ENCODE measurements at places on chromosomes 12 and 14.

GRCh38 chr12:101789171-101789570, 41.6 kb downstream of the GNPTAB start:
- no peak for DNase-seq

- no peak for DNase-seq
These were observed 5.5 kb downstream of the DDIT3 start for GRCh38 chr12:57514720-57515407.

DNA sequence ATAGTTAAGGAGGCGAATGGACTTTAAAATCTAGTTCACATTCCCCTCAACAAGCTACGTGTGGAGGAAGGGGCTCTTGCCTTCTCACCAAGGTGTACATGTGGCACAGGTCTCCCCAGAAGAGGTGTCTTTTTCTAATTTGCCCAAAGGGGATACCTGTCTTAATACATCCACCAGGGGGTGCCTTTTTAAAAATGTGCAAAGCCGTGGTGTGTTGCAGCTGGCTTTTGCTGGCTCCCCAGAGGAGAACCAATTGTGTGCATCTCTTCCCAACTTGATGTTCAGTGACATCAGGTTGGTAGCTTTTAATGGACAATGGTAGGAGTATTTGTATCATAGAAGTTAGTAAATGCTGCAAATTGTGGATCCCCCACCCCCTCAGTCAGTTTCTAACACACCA, 33.8 kb downstream of the CREBL2 start:
- no peak for DNase-seq

GRCh38 chr12:57087691-57088353, 1.1 kb upstream of the NAB2 start:
- peak; percentile 89 for DNase-seq

DNA sequence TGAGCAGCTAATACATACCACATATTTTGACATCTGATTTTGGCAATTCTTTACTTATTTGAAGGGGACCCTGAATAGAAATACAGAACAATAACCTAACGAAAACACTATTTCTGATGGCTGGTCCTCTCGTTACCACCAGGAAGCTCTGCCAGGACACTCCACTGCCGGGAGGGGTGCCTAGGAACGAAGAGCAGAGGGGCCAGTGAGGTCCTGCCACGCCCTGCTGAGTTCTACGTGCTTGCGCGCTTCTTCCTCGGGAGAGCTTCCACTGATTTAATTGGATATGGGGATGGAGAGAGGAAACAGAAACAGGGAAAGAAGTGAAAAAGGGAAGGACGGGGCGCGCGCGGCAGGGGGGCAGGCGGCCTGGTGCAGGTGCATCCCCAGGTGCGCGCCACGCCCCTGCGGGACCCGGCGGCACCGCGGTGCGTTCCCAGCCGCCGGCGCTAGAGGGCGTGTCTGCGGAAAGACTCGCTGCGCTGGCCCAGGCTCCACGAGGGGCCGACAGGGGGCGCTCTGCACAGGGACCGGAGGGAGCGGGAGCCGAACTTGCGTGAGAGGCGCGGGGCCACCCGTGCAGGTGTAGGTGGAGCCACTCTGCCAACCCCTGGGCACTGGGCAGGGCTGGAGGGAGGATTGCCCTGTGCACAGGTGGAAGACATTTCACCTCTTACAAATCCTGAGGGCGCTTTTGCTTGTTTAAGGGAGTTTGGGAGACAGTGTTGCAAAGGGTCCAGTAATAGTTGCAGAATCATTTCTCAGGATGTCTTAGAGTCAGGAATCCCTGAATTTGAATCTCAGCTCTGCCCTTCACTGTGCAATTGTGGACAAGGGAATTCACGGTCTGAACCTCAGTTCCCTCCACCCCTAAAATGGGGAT, 986.3 kb upstream of the TMEM132C start:
- DNase-seq = peak; percentile 43

DNA sequence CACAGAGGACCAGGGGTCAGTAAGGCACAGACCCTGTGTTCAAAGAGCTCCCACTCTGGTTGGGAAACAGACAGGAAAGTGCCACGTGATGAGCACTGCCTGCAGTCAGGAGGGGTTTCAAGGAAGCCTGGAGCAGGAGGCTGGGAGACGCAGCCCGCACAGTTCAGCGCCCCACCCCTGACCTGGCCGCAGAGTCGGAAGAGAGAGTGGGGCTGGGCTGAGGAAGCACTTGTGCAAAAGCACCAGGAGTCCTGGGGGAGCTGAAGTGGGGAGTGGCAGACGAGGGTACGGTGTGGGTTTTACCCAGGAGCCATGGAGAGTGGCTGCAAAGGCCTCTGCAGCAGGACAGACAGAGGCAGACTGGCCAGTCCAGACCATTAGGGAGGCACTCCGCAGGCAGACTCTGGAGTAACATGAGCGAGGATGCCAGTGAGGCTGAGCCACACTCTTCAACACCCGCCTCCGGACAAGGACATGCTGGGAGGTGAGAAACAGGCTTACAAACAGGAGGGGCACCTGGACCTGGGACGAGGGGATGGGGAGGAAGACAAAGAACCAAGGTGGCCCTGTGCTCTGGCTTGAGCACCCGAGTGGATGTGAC, 85.7 kb upstream of the GPR68 start:
- no peak for DNase-seq

- no peak for DNase-seq
These were observed 764.8 kb upstream of the LRFN5 start for GRCh38 chr14:40841886-40842285.

DNA sequence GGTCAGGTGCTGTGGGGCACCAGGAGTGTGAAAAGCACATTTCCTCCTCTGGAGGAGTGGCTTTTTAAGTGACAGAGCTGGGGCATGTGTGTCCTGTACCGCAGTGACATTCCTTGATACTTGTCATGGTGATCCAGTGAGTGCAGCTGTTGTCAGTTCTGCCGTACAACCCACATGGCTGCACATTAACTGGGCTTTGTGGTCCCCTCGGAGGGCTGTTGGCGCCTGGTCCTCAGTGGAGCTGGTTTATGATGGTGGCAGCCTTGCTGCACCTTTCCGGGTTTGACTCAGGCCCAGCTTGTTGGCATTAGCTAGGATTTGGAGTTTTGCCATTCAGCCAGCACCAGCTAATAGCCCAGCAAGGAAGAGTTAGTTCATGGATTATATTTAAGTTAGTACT, 77.0 kb downstream of the SLC25A47 start:
- DNase-seq = no peak

- no peak for DNase-seq
These were observed 17.0 kb downstream of the CCDC77 start for GRCh38 chr12:418432-418831.

GRCh38 chr12:2395354-2395977, 342.7 kb downstream of the CACNA1C start:
- DNase-seq = no peak

DNA sequence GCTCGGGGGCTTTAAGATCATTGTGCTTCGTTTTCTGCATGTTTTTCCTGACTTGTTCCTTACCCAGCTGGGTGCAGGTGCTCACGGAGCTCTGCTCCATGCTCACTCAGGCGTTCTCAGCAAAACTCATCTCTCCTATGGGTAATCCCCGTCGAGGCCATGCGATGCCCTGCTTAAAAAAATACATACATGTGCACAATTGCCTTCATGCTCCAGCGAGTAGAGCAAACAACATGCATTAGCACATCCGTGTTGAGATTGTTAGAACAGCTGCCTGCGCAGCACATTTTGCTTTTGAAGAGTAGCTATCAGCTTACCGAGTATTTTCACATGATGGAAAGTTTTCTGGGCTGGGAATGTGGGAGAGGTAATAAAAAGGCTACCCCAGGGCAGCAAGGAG, 16.2 kb downstream of the AACS start:
- DNase-seq = no peak

DNA sequence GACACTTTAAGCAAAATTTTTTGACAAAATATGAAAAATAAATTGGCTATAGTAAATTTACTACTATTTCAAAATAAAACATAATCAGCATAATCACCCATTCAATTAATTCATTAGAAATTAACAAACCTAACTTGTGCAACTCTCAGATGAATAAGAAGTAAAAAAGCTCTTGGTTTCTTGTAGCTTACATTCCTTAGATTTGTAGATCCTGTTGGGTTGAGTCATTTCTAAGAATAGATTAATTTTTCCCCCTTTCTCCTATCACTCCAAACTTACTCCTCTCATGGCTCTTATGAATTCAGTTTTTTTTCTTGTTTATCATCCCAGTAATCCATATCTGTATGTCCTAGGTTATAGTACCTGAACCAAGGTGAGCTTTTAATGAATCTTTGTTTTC, 230.9 kb upstream of the LRIG3 start:
- no peak for DNase-seq

- DNase-seq = no peak
These were observed 382.2 kb downstream of the MED13L start for GRCh38 chr12:115895247-115895646.

DNA sequence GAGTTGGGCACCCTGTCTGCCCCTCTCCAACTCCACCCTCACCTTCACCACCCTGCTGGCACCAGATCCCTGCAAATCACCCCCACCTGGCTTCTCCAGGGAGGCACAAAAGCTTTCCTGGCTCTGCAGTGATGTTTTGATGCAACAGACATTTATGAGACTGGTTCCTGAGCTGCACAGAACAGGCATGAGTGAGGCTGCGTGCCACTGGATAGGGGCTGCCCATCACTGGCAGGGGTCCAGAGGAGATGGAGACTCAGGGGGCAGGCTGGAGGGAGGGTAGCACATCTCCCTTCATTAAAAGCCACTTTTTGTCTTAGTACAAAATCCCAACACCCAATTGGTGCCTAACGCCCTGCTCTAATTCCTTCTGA, 17.3 kb upstream of the ZDHHC22 start:
- no peak for DNase-seq

GRCh38 chr14:71589609-71590008, 342.6 kb upstream of the RGS6 start:
- DNase-seq = no peak

- DNase-seq = no peak
These were observed 64.2 kb upstream of the PYGL start for GRCh38 chr14:51008446-51008845.

DNA sequence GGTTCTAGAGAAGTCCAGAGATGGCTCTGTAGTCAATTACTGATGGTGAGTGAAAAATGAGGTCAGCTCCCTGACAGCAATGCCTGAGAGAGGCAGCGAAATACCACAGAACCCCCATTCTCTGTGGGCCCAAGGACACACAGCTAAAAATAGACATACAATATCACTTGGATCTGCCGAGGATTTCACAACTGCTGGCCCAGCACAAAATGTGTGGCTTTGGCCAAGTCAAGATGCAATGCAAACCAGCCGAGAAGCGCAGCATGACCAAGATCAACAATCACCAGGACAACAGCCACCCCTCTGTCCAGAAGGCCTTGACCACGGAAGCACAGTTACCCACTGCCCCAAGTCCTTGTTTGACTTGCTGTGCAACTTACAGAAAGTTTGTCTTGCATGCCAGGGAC, 52.2 kb downstream of the CKAP4 start:
- no peak for DNase-seq

- DNase-seq = no peak
These were observed 784 bp downstream of the RPL6 start for GRCh38 chr12:112408621-112409020.

- peak; percentile 45 for DNase-seq
These were observed 71.3 kb downstream of the ANKRD9 start for GRCh38 chr14:102437997-102438915.

DNA sequence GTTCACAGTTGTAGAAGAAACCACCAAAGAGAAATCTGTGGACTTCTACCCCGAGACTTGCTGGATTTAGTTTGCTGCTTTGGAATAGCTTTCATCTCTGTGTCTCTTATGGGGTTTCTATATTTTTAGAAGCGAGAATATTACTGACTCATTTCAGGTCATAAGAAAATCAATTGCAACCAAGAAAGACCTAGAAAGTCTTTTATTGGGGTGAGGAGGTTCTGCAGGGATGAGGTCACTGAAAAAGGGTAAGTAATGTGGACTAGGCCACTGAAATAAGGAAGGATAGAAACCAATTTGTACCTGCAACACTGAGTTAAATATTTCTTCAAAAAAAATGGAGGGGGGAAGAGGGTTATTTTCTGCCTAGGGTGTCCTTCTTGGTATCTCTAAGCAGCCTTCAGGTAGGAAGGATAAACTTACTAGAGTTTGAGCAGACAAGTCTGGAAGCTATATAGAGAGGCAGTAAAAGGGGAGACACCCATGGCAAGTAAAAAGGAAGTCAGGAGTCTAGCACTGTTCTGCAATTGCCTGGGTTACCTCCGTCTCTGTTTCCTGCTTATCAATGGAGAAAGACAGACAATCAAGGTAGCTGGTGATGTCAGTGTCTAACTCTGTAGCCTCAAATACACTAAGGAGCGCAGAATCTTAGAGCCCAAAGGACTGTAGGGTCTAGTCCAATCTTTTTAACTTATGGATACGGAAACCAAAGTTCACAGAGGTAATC, 19.6 kb upstream of the KERA start:
- no peak for DNase-seq

DNA sequence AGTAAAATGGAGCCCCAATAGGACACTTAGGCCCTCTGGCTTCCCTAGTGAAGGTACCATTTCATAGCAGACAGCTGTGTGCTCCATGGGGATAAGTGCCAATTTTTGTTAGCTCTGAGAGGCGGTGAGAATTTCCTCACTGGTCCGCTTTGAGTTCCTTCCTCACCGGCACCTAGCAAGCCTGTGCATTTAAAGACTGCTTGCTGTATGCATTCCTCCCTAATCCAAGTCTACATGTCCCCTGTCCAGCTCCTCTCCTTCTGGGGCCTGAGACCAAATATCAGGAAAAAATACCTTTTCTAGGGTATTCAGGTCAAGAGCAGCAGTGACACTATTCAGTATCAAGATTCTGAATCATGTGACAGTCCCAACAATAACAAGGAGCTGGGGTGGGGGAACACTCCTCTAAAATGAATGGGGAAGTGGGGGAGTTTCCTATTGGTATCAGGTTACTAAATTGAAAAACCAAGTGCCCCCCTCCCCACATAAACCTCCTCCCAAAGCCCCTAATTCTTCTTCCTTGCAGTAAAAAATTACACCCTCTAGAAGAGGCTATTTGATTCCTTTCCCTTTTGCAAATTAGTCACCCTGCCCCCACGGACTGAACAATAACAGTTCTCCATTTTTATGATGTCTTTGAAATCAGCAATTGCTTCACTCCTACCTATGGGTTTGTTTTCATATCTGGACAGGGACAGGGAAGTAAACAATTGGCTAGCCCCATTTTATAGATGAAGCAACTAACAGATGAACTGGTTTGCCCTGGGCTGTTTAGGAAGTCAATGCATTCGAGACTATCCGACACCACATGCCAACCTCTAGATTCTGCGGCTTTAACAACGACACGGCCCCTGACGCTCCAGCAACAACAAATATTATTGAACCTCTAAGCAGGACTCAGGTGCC, 28.9 kb downstream of the BCL11B start:
- no peak for DNase-seq
